ENCODE measurements at places on chromosomes 12 and 14. TPM values are rescaled to one million over a fixed set of nuclear protein-coding genes. Genes with fewer than 3 reads are reported as not detected.

- no peak for ATAC-seq
Measured at GRCh38 chr14:44384093-44384492, 123.0 kb downstream of the FSCB start.

GRCh38 chr14:101476916-101477553 is 84.3 kb upstream of the DIO3 start:
- ATAC-seq = no peak

DNA sequence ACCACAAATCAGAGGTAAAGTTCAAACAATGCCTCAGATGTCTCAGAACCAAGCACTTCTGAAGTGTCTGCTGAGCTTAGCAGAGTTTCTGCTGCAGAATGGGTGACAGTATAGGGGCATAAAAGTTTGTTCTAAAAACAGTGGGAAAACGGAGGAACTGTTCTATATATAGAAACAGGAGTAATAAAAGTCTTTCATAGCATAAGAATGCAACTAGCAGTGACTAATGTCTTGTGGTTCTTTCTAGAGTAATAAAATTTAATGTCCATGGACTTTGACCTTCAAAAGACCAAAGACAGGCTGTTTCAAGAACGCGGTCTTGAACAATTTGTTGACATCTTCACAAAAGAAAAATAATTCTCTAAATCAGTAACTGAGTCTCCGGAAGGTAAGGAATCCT is 107.5 kb upstream of the FAR2 start:
- no peak for ATAC-seq

DNA sequence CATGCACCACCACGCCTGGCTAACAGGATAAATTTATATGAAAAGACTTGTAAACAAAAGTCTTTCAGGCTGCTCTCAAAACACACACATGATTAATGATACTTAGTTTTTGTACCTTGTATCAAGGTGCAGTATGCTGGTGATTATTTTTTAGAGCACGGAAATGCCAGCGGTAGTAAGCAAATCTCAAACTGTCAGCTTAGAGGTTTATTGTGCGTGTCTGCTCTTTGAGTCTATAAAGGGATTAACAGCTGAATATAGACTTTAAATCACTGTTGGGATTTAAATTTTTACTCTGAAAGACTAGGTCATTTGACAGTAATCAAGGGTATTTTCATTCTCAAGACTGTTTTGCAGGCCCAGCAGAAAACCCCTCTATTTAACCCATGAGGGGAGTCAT is 50.5 kb downstream of the PLEKHA5 start:
- ATAC-seq = no peak

DNA sequence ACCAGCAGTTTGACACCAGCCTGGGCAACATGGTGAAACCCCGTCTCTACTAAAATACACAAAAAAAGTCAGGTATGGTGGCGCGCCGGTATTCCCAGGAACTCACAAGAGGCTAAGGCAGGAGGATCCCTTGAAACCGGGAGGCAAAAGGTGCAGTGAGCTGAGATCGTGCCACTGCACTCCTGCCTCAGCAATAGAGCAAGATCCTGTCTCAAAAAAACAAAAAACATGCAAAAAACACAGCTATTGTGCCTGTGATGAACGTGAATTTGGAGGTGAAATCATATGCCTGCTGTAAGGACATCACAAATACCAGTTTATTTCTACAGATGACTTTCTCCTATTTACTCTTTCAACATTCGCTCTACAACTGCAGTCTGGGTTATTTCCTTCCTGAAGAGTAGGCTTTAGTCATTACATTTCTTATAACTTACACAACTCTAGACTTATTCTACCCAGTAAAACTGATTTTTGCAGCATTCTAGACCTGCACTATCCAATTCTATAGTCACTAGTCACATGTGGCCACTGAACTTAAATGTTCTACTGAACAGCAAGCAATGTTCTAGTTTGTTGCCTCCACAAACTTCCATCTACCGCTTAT is 48.3 kb downstream of the HNRNPC start:
- peak; percentile 37 for ATAC-seq

- ATAC-seq = no peak
Measured at GRCh38 chr14:25050269-25051150, 563 bp upstream of the STXBP6 start.

DNA sequence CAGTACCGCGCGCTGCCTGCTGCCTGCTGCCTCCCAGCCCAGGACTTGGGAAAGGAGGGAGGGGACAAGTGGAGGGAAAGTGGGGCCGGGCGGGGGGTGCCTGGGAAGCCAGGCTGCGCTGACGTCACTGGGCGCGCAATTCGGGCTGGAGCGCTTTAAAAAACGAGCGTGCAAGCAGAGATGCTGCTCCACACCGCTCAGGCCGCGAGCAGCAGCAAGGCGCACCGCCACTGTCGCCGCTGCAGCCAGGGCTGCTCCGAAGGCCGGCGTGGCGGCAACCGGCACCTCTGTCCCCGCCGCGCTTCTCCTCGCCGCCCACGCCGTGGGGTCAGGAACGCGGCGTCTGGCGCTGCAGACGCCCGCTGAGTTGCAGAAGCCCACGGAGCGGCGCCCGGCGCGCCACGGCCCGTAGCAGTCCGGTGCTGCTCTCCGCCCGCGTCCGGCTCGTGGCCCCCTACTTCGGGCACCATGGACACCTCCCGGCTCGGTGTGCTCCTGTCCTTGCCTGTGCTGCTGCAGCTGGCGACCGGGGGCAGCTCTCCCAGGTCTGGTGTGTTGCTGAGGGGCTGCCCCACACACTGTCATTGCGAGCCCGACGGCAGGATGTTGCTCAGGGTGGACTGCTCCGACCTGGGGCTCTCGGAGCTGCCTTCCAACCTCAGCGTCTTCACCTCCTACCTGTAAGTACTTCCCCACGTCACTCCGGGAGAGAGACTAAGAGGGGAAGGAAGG is at the start of gene LGR5:
LGR5 (plus strand) TSS at position 186 of the 732 bp plus-strand sequence; CDS start at position 469, 283 bp downstream.
- peak; percentile 19 for ATAC-seq

DNA sequence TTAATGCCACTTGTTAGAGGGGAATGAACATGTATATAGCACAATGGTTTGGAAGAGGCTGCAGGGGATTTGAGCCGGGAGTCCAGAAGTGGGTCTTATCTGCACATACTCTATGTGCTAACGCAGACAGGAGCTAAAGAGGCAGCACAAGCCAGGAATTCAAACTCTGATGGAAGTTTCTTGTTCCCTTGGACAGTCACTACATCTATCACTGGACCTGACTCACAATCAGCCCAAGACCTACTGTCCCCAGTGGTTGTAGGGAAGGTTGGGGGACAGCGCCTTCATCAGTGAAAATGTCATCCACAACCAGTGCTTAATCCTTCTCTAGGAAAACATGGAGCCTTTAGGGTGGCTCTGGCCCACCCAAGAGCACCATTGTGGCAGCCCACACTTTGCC is 107.8 kb downstream of the GCH1 start:
- ATAC-seq = no peak

DNA sequence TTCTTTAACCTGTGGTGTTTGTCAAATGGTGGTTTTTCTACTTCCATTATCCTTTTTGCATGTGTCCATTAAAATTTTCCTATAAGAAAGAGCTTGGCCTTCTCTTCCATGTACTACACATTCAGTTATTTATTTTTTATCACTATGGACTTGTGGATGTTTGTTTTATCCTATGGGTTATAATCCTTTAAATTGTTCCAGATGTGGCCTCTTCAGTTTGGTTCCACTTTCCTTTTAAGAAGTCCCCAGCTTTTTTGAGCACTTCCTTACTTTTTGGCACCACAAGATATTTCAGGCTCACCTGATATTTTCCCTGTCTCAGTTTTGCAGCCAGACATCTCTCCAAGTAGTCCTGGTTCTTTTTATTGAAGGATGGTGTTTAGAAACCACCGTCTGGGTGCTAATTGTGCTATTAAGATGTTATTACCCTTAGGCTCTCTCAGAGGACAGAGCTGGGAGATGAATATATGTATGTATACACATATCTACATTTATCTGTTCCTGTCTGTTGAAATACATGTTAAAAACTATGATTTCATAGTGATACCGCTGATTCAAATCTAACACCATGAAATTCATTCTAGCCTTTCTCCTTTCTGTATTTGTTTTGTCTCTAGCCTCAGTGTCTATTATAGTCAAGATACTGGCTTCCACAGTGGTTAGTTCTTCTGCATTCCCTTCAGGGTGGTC is 408.5 kb upstream of the RGS6 start:
- peak; percentile 95 for ATAC-seq

- no peak for ATAC-seq
Measured at GRCh38 chr12:105773471-105773870, 365.3 kb downstream of the NUAK1 start.

DNA sequence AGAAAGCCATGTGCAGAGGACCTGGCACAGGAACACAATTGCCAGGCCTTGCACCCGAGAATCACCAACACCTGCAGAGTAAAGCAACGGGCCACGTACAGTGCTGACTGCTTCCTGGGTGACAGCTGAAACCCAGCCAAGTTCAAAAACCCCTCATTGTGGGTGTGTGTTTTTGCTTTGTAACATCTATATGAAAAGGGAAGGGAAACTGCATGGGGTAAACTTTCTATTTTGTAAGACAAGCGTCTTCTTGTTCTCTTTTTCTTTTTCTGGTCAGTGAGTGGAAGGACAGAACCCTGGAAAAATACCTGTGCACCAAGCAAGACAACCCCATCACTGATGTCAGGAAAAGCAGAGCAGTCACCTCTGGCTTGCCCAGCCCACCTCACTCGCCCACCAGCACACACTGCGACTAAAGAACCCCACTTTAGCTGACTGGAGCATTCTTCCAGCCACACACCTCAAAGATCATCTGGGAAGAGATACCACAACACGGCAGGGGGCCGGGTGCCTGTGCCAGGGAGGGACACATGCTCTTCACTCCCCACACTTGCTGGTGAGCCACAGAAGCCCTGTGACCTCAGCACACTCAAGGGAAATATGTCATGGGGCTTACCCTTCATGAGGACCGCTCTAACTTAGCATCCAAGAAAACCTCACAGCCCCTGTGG is 172.3 kb downstream of the NDUFA12 start:
- peak; percentile 90 for ATAC-seq

DNA sequence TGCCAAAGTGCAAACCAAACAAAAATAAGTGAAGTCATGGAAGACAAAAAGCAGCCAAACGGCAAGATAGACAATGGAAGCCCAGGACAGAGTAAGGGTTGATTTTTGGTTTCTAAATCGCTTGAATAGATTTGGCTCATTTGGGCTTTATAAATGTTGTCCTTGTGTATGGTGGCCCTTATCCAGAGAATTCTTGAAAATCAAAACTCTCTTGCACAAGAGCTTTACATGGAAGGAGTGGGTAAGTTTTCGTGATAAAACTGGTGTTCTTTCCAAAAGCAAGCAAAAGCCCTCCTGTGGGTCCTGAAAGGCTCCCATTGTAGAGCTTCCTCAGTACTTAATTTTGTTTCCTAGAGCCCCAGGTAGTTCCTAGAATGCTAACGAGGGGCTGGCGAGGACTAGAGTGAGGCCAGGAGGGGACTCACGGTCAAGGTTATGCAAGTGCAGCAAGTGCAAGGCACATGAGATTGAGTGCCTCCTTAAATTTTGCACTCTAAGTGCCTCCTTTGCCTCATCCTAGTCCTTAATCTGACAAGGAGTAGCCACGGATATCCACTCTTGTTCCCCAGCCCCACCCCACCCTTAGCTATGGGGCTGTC is 4.1 kb downstream of the SIX6 start:
- no peak for ATAC-seq

- no peak for ATAC-seq
Measured at GRCh38 chr14:21521501-21521900, 4.6 kb downstream of the SALL2 start.

GRCh38 chr14:86084097-86084496 is 554.2 kb downstream of the FLRT2 start:
- no peak for ATAC-seq

- peak; percentile 27 for ATAC-seq
Measured at GRCh38 chr12:124881123-124881522, 17.5 kb upstream of the SCARB1 start.

DNA sequence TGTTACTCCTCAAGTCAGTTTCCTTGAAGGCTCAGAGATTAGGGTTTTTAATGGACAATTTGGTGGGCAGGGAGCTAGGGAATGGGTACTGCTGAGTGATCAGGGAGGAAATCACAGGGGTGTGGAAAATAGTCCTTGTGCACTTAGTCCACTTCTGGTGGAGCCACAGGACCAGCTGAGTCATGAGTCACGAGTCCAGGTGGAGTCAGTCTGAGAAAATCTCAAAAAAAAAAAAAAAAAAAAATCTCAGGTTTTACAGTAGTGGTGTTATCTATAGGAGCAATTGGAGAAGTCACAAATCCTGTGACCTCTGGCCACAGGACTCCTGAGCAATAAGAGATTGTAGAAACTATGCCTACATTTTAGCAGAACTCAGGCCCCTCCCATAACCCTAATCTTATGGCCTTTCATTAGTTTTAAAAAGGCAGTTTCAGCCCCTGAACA is 28.2 kb upstream of the AMN1 start:
- ATAC-seq = peak; percentile 45

GRCh38 chr12:47863985-47864384 is 40.8 kb downstream of the VDR start:
- ATAC-seq = no peak

- ATAC-seq = no peak
Measured at GRCh38 chr14:101225157-101226152, 321.9 kb upstream of the RTL1 start.

DNA sequence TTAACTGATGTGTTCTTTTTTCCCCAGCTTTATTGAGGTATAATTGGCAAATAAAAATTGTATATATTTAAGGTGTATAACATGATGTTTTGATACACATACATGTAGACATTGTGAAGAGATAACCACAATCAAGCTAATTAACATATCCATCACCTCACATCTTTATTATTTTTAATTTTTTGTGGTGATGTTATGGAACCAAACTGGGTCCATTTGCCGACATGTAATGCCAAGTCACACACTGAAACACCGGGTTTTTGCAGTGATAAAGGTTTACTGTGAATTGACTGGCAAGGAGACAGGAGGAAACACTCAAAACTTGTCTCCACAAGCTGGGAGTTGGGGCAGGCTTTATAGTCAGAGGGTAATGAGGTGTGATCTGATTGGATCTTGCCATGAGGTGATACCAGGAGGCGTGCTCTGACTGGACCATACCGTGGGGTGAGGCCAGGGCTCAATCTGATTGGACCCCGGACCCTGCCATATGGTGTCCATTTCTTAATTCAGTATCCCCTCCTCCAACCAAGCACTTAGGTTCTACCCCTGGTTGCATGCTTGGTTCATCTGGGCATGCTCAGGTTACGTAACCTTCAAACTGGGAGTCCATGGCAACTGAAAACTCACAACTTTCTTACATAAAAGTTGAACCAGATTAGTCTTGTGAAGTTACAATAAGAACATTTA is 11.8 kb upstream of the WSCD2 start:
- no peak for ATAC-seq

GRCh38 chr12:15829949-15830348 is 40.8 kb upstream of the EPS8 start:
- no peak for ATAC-seq

Gene B4GALNT3
- 4.7 TPM for total RNA-seq

Gene SYCP3
- 0.42 TPM for total RNA-seq

Gene INHBC
- total RNA-seq = not detected

Gene EPYC
- not detected for total RNA-seq

Gene KRT72
- total RNA-seq = not detected

Gene PYGL
- total RNA-seq = 3.9 TPM

Gene IAPP
- total RNA-seq = not detected

Gene C12orf56
- not detected for total RNA-seq

Gene HOTAIR
- not detected for total RNA-seq

Gene PRICKLE1
- not detected for total RNA-seq

Gene MYBPC1
- not detected for total RNA-seq

Gene CISTR
- total RNA-seq = not detected

Gene TNS2
- total RNA-seq = 4.6 TPM

Measured in activated T-helper 17 cell treated with anti-CD3 and anti-CD28 coated beads, Interleukin-2, amount 50 U/mL, for 72 hours (primary cell).